ENCODE measurements at places on chromosomes 3 and 15.

GRCh38 chr3:161163297-161163696 lies 57.8 kb upstream of the NMD3 start:
- no peak for DNase-seq

DNA sequence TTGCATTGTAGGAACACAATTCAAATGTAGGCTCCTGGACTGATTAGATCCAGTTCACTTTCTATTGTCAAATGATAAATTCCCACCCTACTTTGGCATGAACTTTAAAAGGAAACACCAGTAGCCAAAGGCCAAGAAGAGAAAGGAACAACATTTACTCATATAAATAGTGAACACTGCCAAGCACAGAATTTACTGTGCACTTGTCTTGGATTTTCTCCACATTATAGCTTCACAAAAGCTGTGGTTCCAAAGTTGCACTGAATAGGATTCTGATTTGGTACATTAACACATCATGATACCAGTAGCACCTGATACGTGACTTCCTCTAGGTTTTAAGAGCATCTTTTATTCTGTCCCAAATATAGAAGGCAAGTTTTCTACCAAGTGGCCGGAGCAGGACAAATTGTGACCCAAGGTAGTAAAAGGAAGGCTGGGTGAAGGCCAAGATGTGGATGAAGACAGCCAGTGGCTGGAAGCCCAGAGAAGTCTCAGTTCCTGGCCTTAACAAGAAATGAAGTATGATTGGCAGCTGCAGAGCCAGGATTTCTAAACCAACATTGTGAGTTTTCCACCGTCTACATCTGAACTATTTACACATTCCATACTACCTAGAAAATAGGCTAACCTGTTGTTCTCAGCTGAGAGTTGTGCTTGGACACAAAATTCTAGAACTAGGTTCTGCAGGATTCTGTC lies 206.7 kb downstream of the THRB start:
- DNase-seq: no peak

DNA sequence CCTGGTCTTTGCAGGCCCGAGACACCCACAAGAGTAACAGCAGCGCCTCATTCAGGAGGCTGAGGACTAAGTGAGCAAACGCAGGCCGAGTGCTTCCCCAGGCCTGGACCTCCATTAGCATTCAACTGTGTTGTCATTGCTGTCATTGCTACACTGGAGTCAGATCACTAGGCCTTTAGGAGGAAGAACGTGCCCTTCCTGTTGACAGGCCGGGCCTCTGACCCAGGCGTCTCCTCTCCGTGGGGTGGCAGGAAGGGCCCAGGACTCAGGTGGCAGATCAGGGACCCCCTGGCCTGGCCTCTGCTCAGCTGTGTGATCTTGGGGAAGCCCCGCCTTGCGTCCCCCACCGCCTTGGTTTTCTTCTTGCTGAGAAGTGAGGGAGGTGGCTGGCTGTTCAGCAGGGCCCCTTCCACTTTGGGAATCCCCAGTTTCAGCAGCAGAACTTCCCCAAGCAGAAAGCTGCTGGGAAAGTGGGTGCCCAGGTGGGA lies 19.1 kb downstream of the ZDHHC19 start:
- DNase-seq: no peak

GRCh38 chr3:42387802-42388651 lies 22.4 kb downstream of the LYZL4 start:
- no peak for DNase-seq

DNA sequence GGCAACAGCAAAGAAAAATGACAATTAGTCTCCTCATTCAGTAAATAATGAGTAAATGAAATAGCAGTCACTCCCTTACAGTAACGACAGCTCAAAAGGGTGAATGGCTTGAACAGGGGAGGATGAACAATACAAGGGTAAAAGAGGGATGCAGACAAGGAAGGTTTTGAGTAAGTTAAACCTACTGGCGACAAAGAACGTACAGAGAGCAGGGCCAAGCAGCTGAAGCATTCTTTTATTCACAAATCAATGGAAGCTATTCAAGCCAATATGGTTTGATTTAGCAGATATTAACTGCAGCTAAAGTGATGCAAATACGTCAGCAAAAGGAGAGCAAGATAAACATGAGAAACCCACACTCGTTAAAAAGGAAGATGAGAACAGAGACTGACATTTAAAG lies 90.7 kb upstream of the ICE2 start:
- no peak for DNase-seq

DNA sequence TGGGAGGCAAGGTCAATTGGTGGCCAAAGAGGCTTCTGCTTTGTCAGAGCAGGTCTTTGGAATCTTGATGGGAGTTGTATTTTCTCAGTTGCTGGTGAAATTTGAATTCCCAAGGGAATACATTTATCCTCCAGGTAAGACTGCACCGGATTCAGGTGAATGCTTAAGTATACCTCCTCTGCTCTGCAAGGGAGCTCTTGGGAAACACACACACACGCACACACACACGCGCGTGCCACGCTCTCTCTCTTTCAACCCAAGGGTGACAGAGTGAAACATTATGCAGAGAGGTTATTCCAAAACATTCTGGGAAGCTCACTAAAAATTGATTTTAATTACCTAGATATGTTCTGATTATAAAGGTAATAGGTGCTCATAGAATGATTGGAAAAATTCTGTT lies 33.7 kb downstream of the ST6GAL1 start:
- no peak for DNase-seq

DNA sequence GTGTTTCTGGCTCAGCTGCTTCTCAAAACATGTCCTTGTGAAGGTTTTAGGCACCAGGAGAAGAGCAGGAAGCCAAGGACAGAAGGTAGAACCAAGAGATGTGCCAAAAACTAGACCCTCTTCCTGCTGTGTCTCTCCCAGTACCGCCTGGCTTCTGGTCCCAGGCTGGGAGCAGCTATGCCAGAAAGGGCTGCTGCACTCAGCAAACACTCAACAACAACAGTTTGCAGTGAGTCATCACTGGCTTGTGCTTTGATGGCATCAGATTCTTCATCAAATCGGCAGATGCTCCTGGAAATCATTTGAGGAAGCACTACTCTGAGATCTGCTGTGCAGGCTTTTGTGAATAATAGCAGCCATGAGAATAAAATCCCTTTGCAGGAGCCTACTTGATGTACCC lies 63.2 kb downstream of the DGKG start:
- DNase-seq: no peak

- DNase-seq: no peak
Measured at GRCh38 chr3:36397841-36398240, 17.5 kb downstream of the STAC start.

DNA sequence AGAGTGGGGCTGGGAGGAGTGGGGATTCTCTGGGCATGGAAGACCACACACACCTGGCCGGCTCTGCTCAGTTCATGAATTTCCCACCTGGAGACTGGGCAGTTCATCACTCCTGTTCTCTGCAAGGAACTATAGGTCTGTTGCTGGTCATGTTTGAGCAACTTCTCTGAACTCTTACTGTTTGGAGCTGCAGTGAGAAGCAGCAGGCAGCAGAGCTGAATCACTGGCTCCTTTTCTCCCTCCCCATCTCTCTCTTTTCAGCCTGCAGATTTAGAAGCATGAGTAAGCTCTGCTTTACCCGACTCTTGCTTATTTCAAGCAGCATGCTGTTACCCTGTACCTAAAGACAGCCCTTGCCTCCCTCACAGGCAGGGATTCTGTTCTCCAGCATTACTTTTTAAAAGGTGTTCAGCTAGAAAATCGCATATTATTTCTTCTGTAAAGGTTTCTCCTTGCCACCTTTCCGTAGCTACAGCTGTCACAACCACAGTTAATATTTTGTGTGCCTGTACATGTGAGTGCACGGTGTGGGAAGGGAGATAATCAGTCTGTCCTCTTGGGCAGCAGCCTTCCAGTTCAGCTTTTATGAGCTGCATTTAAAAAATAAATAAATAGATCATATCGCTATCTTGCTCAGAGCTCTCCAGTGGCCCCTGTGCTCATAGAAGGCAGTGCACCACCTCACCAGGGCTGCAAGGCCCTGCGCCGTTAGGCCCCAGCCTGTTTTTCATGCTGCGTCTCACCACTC lies 131.6 kb downstream of the CHCHD6 start:
- DNase-seq: no peak

DNA sequence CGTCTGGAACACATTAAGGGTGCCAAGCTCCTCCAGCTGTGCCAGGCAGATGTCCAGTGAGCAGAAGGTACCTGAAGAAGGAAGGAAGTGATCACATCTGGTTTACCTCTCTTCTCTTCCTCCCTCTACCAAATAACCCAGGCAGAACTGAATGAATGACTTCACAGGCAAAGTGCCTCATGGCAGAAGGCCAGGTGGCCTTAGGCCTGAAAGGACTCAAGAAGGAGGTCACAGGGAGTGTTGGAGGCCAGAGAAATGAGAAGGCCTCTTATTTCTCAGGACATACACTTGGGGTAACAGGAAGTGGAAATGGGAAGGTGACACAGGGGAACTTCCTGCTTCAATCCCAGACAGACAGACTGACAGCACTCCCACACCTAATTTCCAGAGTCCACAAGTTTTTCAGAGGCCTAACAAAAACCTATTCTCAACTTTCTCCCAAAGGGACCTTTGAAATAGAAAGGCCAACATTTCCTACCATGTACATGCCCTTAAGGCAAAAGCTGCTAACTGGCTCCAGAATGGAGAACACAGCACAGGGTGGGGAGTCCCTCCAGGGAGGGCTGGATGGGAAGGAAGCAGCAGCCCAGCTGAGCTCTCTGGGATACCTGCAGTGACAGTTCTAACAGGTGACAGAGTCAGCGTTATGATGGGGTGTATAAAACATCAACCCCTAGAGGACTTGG lies 17.6 kb upstream of the SIN3A start:
- no peak for DNase-seq

GRCh38 chr3:56810577-56811545 lies 9.1 kb upstream of the ARHGEF3 start:
- no peak for DNase-seq

DNA sequence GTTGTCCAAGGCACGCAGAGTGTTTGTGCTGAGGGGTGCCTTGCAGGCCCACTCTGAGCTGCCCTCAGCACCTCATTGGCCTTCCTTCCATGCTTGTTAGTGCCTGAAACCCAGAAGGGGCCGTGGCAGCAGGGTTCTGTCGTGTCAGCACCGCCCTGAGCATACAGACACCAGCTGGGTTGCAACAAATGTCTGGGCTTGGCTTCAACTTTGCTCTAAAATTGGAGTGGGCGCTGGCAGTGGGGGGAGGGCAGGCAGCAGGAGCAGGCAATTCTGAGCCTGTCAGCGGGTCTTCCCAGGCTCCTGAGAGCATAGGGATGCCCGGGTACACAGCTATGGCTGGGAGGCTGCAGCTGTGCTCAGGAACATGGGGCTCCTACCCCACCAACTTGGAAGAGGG lies 464.3 kb downstream of the EPHA3 start:
- DNase-seq: no peak

DNA sequence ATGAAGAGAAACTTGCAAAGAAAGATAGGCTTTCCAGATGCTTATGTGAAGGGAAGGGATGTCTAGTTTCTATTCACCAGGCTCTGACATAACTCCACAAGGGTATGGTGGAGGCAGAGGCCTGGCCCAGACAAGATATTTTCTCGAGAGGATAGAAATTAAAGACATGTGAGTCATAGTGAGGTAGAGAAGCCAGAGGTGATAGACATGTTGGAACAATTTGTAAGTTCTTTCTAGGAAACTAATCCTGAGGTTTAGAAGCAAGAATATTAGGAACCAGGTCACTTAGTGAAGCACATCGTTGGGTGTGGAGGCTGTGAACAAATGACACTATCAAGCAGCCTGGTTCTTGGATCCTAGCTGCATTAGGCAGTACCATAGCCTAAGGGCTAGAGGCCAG lies 176.9 kb downstream of the BBX start:
- DNase-seq: no peak
